ENCODE measurements at places on chromosomes 3 and 15. TPM values are rescaled to one million over a fixed set of nuclear protein-coding genes. Genes with fewer than 3 reads are reported as not detected.

Gene CPN2
- total RNA-seq, result 3.5 TPM

Gene ERICH6
- not detected for total RNA-seq

DNA sequence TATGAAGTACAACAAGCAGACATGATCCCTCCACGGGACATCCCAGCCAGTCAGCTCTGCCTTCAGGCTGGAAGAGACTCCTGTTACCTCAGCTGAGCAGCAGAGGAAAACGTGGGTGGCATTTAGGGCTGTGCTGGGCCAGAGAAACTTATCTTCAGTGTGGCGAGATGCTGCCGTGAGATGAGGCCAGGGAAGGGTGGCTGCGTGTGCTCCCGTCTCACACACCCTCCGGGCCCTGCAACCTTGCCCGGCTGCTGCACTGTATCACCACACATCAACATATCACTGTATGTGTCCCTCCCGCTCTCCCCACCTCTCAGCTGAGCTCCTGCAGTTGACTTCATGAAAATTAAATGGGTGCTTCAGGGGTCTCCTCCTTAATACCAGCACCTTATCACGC, 23.4 kb downstream of the BMF start:
- peaks cover 89% of the 10 kb centered on the region for H3K4me1 ChIP-seq
- H3K36me3 ChIP-seq, result no peaks in the 10 kb centered on the region
- no peaks in the 10 kb centered on the region for H3K27me3 ChIP-seq
- H3K4me3 ChIP-seq, result no peak overlapping the region
- no peak for DNase-seq

- no peak overlapping the region for H3K27ac ChIP-seq
- no peaks in the 10 kb centered on the region for H3K4me1 ChIP-seq
- H3K4me3 ChIP-seq, result no peak overlapping the region
- no peak for DNase-seq
- no peaks in the 10 kb centered on the region for H3K27me3 ChIP-seq
Observed at GRCh38 chr3:189368384-189368783, 196.6 kb downstream of the TPRG1 start.

DNA sequence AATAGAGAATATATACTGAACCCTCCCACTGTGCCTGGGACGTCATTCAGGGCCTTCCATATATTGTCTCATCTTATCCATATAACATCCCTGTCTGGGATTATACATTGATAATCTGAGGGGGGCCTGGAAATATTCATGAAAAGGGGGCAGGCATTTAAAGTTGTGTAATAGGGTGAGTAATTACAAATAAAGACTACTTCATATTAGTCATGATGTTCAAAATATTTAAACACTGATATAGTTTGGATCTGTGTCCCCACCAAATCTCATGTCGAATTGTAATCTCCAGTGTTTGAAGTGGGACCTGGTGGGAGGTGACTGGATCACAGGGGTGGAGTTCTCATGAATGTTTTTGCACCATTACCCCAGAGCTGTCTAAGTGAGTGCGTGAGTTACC, 97.8 kb downstream of the AQP9 start:
- no peak for DNase-seq
- H3K27ac ChIP-seq, result no peak overlapping the region
- H3K27me3 ChIP-seq, result no peaks in the 10 kb centered on the region
- no peaks in the 10 kb centered on the region for H3K36me3 ChIP-seq
- no peaks in the 10 kb centered on the region for H3K4me1 ChIP-seq
- H3K4me3 ChIP-seq, result no peak overlapping the region

DNA sequence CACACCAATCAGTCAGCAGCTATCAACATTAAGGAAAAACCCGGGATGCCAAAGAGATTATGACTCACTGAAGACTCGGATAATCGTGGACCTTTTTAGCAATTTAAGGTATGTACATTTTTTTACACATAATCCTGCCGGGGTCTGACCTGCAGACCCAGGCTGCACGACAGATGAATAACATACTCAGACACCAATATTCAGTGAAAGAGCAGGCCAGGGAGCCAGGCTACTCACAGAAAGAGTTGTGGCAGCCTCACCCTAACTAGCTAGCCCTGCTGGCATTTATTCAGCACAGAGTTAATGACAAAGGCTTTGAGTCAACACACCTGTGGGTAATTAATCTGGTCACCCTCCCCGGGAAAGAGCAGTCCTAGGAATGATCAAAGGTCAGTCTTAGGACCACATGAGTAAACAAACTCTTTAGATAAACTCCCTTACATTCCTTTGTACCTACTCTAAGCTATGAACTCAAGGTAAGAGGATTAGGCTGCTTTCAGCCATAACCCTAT, 727.5 kb downstream of the TBL1XR1 start:
- DNase-seq, result no peak
- H3K27ac ChIP-seq, result no peak overlapping the region
- H3K4me3 ChIP-seq, result no peak overlapping the region
- no peaks in the 10 kb centered on the region for H3K27me3 ChIP-seq

DNA sequence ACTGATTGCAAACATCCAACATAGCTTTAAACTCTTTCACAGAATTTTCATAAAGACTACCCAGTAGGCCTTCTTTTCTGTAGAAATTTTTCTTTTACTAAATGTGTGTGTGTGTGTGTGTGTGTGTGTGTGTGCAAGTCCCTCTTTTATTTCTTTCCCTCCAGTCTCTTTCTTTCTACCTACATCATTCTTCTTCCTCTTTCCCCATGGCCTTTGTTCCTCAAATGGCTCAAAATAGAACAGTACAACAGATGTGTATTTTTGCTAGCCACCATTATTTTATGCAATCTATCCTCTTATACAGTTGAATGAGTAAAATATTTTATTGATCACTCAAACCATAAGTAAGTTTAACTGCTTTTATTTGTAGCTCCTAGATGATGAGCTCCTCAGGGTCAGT, 76.4 kb downstream of the USF3 start:
- no peaks in the 10 kb centered on the region for H3K36me3 ChIP-seq
- no peaks in the 10 kb centered on the region for H3K4me1 ChIP-seq
- H3K27me3 ChIP-seq, result peaks cover 14% of the 10 kb centered on the region
- no peak overlapping the region for H3K27ac ChIP-seq
- no peak overlapping the region for H3K4me3 ChIP-seq

DNA sequence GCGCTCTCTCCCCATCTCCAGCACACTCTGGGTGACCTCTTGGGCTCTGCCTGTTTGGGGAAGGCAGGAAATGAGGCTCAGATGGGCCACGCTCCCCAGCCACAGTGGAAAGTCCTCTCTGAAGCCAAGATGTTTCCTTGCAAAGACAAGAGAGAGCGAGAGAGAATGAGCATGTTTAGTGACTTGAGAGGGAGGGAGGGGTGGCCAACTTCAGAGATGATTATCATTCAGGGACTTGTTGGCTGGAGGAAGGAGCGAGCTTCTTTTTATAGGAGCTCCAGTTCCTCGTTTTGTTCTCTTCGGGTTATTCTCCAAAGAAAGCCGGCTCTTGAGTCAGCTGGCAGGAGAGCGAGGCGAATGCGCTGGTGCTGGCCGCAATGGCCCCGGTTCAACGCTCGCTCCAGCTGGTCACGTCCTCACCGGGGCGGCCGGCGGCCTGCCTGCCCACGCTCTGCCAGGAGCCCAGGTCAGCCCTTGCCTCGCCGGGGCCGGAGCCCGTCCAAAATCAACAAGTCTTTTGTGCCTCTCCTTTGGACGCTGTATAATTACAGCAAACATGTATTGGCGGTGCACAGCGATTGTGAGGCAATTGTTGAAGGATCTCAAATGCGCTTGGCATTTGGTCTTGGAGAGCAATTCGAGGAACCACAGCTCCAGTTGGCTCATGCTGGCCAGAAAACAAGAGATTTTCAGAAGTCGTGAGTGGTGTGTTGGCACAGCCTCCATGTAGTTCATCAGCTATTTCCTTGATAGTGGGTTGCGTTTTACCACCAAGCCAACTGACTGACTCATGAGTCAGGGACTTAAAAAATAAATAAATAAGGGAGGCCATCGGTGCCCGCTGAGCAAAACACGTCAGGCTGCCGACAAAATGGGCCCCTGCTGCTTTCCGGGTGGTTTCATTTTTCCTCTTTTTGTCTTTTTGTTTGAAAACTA, 288.6 kb downstream of the UACA start:
- no peaks in the 10 kb centered on the region for H3K27me3 ChIP-seq
- no peak for DNase-seq
- no peak overlapping the region for H3K4me3 ChIP-seq
- H3K4me1 ChIP-seq, result no peaks in the 10 kb centered on the region
- H3K36me3 ChIP-seq, result no peaks in the 10 kb centered on the region
- H3K27ac ChIP-seq, result no peak overlapping the region

- DNase-seq, result peak; percentile 83
- H3K4me3 ChIP-seq, result no peak overlapping the region
- H3K4me1 ChIP-seq, result peaks cover 24% of the 10 kb centered on the region
- H3K27ac ChIP-seq, result peak overlapping the region; percentile 90
Observed at GRCh38 chr3:141426404-141427034, 58.2 kb downstream of the ZBTB38 start.
